ENCODE measurements at places on chromosomes 5 and 9. TPM values are rescaled to one million over a fixed set of nuclear protein-coding genes. Genes with fewer than 3 reads are reported as not detected.
A peak's percentile ranks its signal among the peaks of the same experiment; 100 is the strongest.

The HTR1A gene
- 4.7 TPM for total RNA-seq

The SLC2A6 gene
- total RNA-seq, result 30.9 TPM

GRCh38 chr9:75499812-75500211 is 390.7 kb upstream of the PCSK5 start:
- no peak overlapping the region for H3K27ac ChIP-seq
- H3K36me3 ChIP-seq, result no peaks in the 10 kb centered on the region
- H3K27me3 ChIP-seq, result no peaks in the 10 kb centered on the region
- H3K4me3 ChIP-seq, result no peak overlapping the region

GRCh38 chr9:101536938-101537337 is 3.3 kb downstream of the RNF20 start:
- no peak overlapping the region for H3K4me3 ChIP-seq
- peaks cover 9% of the 10 kb centered on the region for H3K4me1 ChIP-seq
- no peaks in the 10 kb centered on the region for H3K27me3 ChIP-seq
- H3K27ac ChIP-seq, result no peak overlapping the region
- H3K36me3 ChIP-seq, result peaks cover 14% of the 10 kb centered on the region
- peak; percentile 52 for DNase-seq

DNA sequence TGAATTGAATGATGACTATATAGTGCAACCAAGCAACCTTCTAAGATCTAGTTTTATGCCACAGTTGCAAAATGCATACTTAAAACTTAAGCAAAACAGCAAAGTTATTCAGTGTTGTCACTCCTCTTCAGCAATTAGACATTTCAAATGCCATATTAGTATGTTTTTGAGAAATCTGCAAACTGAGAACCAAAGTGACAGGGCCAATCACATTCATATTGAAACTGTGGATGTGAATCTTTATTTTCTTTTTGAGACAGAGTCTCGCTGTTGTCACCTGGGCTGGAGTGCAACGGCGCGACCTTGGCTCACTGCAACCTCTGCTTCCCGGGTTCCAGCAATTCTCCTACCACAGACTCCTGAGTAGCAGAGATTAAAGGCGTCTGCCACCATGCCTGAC is 249.2 kb upstream of the EFNA5 start:
- no peaks in the 10 kb centered on the region for H3K36me3 ChIP-seq
- no peaks in the 10 kb centered on the region for H3K4me1 ChIP-seq
- H3K27ac ChIP-seq, result no peak overlapping the region
- H3K4me3 ChIP-seq, result no peak overlapping the region
- H3K27me3 ChIP-seq, result no peaks in the 10 kb centered on the region

GRCh38 chr5:40486437-40487275 is 193.1 kb upstream of the PTGER4 start:
- H3K4me1 ChIP-seq, result no peaks in the 10 kb centered on the region
- no peak overlapping the region for H3K4me3 ChIP-seq
- H3K36me3 ChIP-seq, result no peaks in the 10 kb centered on the region

DNA sequence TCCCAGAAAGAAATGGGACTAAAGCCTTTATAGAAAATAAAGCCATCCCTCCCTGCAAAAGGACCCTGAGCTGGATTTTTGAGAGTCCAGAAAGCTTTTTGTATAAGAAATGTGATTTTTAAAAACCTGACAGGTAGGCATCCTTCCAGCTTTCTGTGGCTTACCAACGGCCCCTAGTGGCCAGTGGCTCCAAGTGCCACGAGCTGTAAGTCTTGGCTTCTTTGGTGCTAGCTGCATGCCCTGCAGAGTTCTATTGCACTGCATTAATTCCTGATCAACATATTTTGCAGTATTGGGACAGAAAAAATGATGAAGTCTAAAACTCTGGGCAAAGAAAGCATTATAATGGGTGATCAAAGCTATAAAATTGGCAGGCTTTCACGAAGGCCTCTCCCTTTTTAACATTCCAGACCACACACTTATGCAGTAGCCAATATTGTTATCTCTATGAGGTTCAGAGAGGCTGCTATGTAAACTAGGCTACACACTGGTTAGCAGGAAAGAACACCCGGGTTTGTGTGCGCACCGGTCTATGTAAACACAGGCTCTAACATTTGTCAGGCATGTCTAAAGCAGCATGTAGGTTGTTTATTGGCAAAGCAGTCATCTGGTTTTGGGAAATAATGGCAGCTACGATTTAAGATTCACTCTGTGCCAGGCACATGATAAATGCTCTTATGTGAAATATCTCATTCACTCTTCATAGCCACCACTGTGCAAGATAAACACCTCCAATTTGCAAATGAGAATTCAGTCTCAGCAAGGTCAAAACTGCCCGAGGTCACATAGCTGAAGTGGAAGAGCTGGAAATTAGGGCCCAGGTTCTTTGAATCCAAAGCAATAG is 55.2 kb downstream of the NMUR2 start:
- no peaks in the 10 kb centered on the region for H3K4me1 ChIP-seq
- DNase-seq, result peak; percentile 70
- no peak overlapping the region for H3K4me3 ChIP-seq
- no peak overlapping the region for H3K27ac ChIP-seq

DNA sequence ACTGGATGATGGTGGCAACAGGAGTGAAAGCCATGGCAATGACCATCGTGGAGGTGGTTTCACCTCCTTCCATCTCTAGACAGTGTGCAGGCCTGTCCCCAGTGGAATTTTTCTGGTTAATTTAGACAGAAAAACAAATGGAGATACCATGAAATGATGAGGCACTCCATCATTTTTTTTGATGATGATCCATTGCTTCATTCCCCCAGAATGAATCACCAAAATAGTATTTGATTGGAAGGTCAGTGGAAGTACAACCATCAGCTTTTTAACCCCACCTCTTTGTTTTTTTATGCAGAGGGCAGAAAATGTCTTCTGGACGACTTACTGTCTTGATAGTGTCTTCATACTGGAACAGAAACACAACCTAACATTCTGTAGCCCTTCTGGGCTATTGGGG is 42.6 kb upstream of the ADRA1B start:
- H3K4me3 ChIP-seq, result no peak overlapping the region
- no peaks in the 10 kb centered on the region for H3K4me1 ChIP-seq
- H3K27me3 ChIP-seq, result no peaks in the 10 kb centered on the region
- no peaks in the 10 kb centered on the region for H3K36me3 ChIP-seq

The PCDHA3 gene
- 4.0 TPM for total RNA-seq

The ZNF462 gene
- 101 TPM for total RNA-seq

GRCh38 chr5:116766470-116766947 is 191.9 kb upstream of the SEMA6A start:
- H3K36me3 ChIP-seq, result no peaks in the 10 kb centered on the region
- no peak for DNase-seq
- no peak overlapping the region for H3K27ac ChIP-seq

The TMED7 gene
- 104 TPM for total RNA-seq

- H3K27ac ChIP-seq, result no peak overlapping the region
- no peaks in the 10 kb centered on the region for H3K36me3 ChIP-seq
- H3K4me3 ChIP-seq, result no peak overlapping the region
Measured at GRCh38 chr9:126569036-126569435, 44.7 kb upstream of the LMX1B start.

DNA sequence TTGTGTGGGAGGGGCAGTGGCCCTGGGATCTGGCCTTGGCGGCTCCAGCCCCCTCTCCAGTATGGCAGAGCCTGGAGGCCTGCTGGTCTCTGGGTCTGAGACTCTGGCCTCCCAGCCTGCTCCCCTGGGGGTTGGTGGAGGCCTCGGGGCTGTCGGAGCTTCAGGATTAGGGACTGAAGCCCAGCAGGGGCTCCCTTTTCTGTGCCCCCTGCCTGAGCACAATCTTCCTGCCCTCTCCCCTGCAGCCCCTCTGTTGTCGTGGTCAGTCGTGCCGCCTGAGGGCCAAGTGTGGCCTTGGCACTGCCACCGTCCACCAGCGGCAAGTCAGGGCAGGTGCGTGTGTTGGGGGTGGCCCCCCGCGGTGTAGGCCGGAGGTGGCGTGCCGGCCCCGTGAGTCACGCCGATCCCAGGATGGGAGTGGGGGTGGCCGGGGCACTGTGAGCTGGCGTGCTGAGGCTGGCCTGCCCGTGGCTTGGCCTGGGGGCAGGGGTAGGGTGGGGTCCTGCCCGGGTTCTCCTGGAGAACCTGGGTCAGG is 53.6 kb downstream of the RXRA start:
- no peak overlapping the region for H3K4me3 ChIP-seq
- H3K36me3 ChIP-seq, result no peaks in the 10 kb centered on the region
- no peaks in the 10 kb centered on the region for H3K27me3 ChIP-seq
- DNase-seq, result no peak
- no peak overlapping the region for H3K27ac ChIP-seq

DNA sequence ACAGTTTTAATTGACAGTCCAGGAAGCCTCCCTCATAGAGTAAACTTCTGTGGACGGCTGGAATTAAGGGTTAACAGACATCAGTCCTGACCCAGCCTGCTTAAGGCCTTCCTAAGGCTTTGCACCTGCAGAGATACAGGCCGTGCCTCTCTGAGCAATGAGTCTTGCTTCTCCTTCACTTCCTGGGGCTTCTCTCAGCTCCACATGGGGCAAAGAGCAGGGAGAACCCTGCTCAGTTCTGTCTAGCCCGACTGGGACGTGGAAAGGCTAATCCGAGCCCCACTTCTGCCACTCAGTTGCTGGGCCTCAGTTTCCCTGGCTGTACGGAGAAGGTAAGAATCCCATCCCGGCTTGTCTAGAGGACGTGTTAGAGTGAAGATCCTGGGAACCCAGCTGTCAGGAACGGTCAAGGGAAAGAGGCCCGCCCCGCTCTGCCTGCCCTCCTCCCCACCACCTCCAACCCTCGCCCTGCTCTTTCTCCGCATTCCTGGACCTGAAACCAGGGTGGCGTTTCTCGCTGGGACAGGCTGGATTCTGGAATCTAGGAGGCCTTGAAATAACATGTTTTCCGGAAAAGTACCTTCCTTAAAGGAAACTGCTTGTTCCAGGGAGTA is 6.5 kb downstream of the SPAAR start:
- no peaks in the 10 kb centered on the region for H3K27me3 ChIP-seq
- H3K27ac ChIP-seq, result no peak overlapping the region
- no peaks in the 10 kb centered on the region for H3K36me3 ChIP-seq

DNA sequence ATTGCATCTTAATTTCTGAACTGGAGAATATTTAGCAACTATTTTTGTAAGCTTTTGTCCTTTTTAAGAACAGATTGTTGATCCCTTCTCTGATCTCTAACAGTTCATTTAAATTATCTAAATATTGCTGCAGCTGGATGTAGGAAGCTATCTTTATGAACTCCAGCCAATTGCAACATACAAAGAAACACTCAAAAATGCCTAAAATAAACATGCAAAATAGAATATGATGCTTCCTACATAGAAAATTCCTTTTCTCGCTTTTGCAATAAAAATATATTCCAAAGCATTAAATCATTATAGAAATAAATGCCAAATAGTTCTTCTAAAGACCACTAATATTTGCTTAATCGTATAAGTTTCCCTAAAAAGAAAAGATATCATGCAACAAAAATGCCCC is 218.6 kb downstream of the LURAP1L start:
- H3K27ac ChIP-seq, result no peak overlapping the region
- no peaks in the 10 kb centered on the region for H3K36me3 ChIP-seq
- no peak overlapping the region for H3K4me3 ChIP-seq
- no peaks in the 10 kb centered on the region for H3K4me1 ChIP-seq
- DNase-seq, result no peak

- no peaks in the 10 kb centered on the region for H3K36me3 ChIP-seq
- peaks cover 9% of the 10 kb centered on the region for H3K27me3 ChIP-seq
- peak overlapping the region; percentile 87 for H3K4me3 ChIP-seq
- H3K27ac ChIP-seq, result no peak overlapping the region
- H3K4me1 ChIP-seq, result peaks cover 12% of the 10 kb centered on the region
- peak; percentile 65 for DNase-seq
Measured at GRCh38 chr9:93133681-93134014, 403 bp downstream of the NINJ1 start.

DNA sequence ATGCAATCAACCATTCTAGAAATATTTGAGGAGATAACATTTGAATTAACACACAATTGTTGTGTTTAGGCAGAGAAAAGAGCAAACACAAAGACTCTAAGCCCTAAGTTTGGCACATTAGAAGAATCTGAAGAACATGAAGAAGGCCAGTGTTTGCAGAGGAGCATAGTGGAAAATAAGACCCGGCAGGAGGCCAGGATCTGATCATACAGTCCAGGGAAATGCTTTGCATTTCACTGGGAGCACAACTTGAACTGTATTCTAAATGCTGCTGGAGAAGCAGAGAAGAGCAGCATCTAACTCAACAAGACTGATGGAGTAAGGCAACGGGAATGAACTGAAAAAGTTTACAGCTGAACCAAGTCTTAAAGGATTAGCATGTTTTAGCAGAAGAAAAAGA is 463.4 kb downstream of the ZNF608 start:
- DNase-seq, result no peak
- H3K36me3 ChIP-seq, result no peaks in the 10 kb centered on the region
- H3K27me3 ChIP-seq, result no peaks in the 10 kb centered on the region
- H3K4me3 ChIP-seq, result no peak overlapping the region

The STOM gene
- 61.0 TPM for total RNA-seq

DNA sequence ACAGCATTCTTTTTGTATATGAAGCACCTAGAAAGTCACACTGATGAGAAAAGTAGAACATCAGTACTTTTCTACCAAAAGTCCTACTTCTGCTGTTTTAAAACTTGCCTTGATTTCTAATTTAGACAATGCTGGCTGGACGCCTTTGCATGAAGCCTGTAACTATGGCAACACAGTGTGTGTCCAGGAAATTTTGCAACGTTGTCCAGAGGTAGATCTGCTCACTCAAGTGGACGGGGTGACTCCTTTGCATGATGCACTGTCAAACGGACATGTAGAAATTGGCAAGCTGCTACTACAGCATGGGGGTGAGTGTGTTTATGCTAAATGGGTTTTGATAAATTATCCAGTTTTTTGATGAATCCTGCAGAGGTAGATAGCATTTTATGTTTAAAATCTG is 73.5 kb downstream of the SLF1 start:
- H3K27me3 ChIP-seq, result no peaks in the 10 kb centered on the region
- H3K27ac ChIP-seq, result no peak overlapping the region
- no peak overlapping the region for H3K4me3 ChIP-seq

The CKMT2 gene
- 8.2 TPM for total RNA-seq

DNA sequence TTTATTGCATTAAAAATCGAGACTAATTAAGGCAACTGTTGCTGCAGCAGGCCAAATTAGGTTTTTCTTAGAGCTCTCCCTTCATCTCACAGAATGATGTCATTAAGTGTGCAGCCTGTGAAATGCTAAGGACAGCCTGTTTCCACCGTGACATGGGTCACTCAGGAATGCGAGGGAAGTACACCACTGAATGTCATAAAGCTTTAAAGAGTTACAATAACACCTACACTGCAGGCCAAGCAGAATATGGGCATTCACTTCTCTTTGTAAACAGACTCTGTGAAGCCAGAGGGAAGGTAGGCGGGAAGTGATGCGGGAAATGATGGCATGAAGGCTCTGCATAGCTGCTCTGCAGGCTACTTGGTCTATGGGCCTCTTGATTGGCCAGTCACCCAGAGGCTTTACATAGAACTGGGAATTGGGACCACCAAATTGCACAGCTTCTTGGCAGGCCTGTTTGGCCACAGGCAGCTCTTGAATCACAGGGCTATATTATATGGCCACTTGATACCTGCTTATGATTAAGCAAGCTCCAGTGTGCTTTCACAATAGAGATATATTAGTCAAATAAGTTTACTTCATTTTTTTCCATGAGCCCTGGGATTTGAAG is 28.4 kb upstream of the AOPEP start:
- no peak overlapping the region for H3K4me3 ChIP-seq
- no peak overlapping the region for H3K27ac ChIP-seq
- no peaks in the 10 kb centered on the region for H3K27me3 ChIP-seq
- peaks cover 7% of the 10 kb centered on the region for H3K4me1 ChIP-seq

Measured in GM23338 (cell line).